NCI-H1417 (cell line): ENCODE measurements at places on chromosomes 5 and 9.

DNA sequence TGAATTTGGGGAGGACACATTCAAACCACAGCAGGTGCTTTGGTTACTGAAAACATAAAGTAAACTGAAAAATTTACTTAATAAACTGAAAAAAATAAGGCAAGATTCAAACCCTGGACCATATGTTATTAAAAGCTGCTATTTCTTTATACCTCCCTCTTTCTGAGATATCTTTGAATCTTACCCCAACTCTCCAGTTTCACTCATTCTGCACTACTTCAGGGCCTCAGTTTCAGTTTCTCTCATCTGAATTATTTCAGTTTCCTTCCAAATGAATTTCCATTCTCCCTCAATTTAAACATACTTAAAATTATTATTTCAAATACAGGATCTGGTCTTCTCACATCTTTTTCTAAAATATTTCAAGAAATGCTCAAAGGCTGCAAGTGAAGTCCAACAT is 4.9 kb upstream of the OXCT1 start:
- DNase-seq, result no peak

DNA sequence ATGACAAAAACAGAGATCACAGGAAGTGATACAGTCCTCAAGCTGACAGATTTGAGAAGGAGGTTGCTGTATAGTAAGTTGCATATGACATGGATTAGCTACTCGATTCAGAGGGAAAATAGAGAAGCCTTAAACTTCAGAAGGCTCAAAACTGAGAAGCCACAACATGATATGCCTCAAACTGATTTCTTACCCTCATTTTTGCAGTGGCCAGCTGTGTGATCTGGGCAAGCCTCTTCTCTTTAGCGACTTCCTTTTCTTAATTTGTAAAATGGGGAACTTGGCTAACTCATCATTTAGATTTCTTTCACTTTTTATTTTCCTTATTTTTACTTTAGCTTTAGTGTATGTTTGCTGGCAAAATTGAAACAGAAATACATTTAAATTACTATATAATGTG is 421.1 kb downstream of the KIF4B start:
- DNase-seq, result no peak

GRCh38 chr9:108634204-108634603 is 221.6 kb downstream of the ACTL7B start:
- DNase-seq, result peak; percentile 5

- no peak for DNase-seq
Observed at GRCh38 chr9:71857159-71857558, 53.8 kb downstream of the ABHD17B start.

GRCh38 chr5:19193631-19194030 is 794.4 kb downstream of the CDH18 start:
- DNase-seq, result no peak

DNA sequence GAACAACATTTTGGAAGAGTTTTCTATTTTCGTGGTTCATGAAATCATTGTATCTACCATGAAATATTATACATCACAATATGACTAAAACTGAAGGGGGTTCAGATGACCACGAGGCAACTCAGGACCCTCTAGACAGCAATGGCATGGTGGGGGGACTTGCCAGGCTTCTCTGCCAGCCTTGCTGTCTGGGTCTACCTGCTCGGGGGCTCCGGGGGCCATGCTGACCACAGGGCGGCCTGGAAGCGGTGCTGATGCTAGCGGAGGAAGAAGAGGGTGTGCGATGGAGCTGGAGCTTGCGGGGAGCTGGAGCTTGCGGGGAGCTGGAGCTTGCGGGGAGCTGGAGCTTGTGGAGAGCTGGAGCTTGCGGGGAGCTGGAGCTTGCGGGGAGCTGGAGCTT is 89.2 kb upstream of the IRX4 start:
- no peak for DNase-seq
